ACHN (cell line): ENCODE measurements at places on chromosomes 2 and 18.
A peak's percentile ranks its signal among the peaks of the same experiment; 100 is the strongest.

DNA sequence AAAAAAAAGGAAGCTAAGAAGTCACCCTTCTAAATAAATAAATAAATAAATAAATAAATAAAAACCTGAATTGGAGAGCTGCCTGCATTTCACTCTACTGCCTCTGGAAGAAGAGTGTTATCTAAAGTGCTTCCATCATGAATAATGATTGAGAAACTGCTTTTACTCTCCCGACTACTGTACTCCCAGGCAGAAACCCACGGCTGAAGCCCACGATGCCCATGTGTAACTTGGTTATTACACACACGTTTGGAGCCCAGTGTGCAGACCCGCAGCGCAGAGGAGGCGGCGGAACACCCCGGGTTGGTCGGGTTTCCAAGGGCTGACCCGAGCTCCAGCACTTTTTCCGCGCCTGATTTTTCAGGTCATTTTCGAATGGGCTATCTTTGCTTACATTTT lies 697 bp upstream of the SPATS2L start:
- peak; percentile 55 for DNase-seq

- no peak for DNase-seq
These were observed 66.1 kb upstream of the DTNA start for GRCh38 chr18:34643989-34644388.

DNA sequence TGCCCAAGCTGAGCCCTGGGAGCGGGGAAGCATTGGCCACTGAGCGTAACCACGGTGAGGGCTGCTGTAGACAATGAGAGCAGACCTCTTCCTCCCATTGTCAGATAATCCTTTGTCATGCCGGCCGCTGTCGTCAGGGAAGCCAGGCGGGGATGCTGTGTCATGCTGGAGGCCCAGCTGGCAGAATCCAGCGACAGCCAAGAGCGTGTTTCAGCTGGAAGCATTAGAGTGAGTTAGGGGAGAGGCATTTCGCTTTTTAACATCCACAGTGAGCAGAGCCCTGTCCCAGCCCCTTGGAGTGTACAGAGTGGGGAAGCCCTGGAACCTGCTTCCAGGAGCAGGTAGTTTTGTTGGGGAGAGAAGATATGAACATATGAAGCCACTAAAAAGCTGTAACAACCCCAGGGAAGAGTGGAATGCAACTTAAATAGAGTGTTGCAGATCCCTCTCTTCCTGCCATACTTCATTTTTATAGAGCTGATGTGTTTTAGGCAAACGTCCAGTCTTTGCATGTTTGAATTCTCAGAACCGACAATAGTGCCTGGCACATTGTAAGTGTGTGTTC lies 7.0 kb downstream of the CTIF start:
- no peak for DNase-seq

- no peak for DNase-seq
These were observed 143.4 kb upstream of the GPC1 start for GRCh38 chr2:240292035-240292574.

GRCh38 chr2:24494410-24494809 lies 3.4 kb downstream of the NCOA1 start:
- no peak for DNase-seq

GRCh38 chr2:30968660-30969397 lies 161.6 kb upstream of the CAPN13 start:
- DNase-seq = no peak

DNA sequence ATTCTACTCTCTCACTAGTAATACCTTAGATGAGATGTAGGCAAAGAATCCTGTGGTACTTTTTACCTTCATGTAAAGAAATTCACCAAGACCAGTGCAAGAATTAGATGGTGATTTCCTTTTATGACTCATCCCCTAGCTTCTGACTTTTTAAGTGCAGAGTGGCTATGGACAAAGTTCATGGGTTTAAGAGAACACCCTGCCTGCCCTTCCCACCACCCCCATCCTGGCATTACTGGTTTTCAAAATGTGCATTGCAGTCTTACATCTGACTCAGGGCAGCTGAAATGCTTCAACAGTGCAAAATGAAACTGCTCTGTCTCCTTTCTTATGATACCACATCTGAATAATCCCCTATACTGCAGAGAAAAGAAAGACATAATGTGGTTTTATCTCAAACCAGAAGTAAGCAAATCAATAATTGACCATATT lies 22.6 kb downstream of the MAIP1 start:
- DNase-seq = peak; percentile 80

GRCh38 chr2:217038001-217038400 lies 178.1 kb upstream of the TNP1 start:
- DNase-seq = no peak

- DNase-seq = no peak
These were observed 34.5 kb upstream of the NABP1 start for GRCh38 chr2:191643429-191643828.

- DNase-seq = no peak
These were observed 131.9 kb downstream of the MEIS1 start for GRCh38 chr2:66566726-66567399.

DNA sequence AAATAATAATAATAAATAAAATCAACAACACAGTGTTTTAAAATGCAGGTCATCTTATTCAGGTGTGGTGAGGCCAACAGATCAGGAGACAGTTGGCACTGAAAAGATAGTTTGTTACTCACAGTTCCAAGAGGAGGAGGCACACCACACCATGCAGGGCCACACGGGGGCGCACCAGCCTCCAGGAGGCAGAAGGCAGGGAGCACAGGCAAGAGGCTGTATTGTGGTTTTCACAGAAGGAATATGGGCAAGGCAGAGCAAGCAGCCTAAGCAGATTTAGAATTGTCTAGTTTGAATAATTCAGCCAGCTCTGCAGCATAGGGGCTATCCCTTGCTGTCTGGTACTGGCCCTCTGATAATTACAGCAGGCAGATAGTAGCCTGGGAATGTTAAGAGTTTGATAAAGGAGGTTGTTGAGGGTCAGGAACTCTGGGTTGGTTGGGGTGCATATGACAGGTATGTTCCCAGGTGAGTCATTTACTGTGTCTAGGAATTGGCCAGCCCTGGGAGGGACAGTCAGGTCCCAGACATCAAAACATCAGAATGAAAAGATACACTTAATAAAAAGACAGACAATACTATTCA lies 31.3 kb downstream of the KIAA2012 start:
- peak; percentile 54 for DNase-seq

DNA sequence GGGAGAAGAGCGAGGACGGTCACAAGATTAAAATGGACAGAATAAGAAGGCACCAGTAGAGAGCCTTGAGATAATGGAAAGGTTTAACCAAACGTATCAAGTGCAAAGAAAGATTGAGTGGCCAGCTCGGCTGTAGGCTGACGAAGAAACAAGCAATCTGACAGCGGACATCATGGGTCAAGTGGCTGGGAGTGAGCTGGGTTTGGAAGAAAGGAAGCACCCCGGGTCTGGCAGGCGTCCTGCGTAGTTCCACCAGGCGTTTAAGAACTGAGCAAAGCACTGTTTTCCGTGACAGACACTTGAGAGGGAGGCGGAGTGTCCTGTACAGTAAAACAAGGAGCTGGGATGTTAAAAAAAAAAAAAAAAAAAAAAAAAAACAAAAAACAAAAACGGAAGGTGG lies 27.1 kb downstream of the DAPL1 start:
- DNase-seq = no peak

DNA sequence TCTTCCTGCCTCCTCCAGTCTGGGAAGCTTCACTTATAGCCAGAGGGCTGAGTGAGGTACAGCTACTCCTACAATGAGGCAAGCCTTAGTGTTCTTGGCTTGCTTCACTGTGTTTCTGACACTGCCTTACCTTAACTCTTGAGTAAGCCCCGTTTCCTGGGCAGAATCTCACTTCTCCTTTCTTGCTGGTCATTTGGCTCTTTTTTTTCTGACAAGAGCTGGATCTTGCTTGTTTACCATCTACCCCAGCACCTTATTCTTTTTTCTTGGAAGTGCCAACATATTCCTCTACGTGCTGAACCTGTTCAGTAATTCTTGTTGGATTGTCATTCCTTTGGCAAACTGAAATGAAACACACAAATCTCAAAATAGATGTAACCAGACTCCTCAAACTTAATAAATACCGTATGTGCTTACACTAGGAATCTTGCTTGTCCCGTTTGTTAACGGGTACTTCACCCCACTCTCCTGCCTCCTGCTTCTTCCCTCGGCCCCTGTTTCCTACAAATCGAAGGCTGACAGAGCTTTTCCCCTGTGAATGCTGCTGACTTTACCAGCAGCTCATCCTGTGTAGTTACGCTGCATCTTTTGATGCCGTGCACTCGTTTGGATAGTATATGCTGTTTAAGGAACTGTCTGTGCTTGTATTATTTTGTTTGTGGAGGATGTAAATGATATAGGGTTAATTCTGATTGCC lies 132.2 kb downstream of the FMNL2 start:
- no peak for DNase-seq

GRCh38 chr2:71451705-71452104 lies 1.7 kb upstream of the DYSF start:
- no peak for DNase-seq

GRCh38 chr2:169933124-169933711 lies 106.0 kb downstream of the UBR3 start:
- DNase-seq = peak; percentile 70

DNA sequence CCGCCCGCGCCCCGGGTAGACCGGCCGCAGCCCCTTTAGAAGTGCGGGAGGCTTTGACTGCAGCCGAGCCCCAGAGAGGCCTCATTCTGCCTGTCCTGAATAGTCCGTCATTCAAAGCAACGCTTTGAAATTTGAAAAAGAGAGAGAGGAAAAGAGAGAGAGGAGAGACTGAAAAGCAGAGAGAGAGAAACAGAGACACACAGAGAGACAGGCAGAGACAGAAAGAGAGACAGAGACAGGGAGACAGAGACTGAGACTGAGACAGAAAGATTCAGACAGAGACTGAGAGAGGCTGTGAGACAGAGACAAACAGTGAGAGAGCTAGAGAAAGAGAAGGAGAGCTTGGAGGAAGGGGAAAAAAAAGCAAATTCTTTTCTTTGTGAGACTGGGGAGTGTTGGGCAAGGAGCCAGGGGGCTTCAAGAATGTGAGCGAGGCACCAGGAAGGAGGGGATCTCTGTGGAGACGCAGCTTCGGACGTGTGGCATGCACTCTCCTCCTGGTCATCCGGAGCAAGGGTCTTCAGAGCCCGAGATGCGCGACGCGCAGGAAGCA lies 73.1 kb downstream of the MYCN start:
- no peak for DNase-seq
